ENCODE measurements at places on chromosomes 2 and 18.

- no peak for DNase-seq
Observed at GRCh38 chr2:239576784-239577685, 176.2 kb upstream of the HDAC4 start.

GRCh38 chr2:128281852-128282245 is 36.8 kb downstream of the HS6ST1 start:
- no peak for DNase-seq

- DNase-seq = no peak
Observed at GRCh38 chr2:155815851-155816250, 516.7 kb downstream of the NR4A2 start.

DNA sequence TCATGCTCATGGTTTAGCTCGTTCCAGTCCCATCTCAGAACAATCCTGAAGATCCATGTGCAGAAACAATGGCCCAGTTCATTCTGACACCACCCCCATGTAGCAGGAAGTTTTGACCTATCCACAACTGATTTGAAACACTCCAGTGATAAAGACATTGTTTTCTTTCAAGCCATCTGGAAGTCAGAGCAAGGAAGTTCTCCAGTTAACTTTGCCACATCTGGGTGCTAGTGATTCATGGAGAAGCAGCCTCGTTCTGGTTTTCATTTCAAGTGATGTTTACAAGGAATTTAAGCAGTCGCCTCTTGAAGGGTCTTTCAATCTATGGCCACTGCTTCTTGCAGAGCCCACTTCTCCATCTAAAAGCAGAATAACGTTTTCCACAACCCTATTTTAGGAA is 36.6 kb upstream of the TWIST2 start:
- no peak for DNase-seq

DNA sequence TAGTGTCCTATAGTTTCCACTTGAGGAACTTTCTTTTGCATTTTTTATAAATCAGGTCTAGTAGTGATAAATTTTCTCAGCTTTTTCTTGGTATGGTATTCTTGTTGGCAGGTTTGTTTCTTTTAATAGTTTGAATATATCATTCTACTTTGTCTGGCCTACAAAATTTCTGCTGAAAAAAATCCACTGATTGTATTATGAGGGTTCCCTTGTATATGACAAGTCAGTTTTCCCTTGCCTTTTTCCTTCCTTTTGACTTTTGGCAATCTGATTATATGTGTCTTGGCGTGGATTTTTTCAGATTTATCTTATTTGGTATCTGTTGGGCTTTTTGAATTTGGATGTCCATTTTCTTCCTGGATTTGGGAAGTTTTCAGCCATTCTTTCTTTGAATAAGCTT is 41.9 kb downstream of the MOCOS start:
- no peak for DNase-seq

GRCh38 chr18:9221040-9221439 is 84.5 kb downstream of the ANKRD12 start:
- no peak for DNase-seq

DNA sequence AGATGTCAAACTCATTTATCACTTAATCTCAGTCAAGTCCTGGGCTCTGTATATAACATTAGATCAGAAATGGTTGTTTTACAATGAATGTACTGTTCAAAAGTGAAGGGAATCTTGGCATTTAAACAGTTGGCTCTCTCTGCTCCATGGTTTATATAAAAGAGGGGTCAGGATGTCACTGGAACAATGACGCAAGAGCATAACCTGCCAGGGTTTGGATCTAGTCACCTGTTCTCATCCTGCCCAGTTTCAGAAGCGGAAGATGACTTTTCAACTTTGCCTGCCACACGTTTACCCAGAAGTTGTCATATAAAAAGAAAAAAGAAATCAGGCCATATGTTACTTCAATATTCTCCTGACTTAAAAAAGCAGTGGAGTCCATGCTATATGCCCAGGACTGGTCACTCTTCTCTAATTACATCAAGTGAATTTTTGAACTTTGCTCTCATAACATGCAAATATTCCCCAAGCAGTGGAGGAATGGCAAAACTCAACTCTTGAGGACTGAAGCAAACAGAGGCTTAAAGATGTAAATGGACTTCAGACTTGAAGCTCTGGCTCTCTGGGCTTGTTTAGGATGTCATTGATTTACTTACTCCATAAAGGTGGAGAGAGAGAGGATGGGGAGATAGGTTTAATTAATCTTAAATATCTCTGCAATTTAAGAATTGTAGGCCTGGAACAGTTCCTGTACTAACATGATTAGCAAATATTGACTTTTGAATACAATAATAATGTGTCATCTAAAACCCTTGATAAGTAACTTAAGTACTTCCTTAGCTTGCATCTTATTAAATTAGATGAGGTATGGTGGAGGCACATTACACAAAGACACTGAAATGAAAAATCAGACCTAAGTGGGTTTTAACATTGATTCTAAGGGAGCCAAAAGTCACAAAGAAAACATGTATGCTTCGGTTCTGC is 58.3 kb downstream of the ETAA1 start:
- no peak for DNase-seq

DNA sequence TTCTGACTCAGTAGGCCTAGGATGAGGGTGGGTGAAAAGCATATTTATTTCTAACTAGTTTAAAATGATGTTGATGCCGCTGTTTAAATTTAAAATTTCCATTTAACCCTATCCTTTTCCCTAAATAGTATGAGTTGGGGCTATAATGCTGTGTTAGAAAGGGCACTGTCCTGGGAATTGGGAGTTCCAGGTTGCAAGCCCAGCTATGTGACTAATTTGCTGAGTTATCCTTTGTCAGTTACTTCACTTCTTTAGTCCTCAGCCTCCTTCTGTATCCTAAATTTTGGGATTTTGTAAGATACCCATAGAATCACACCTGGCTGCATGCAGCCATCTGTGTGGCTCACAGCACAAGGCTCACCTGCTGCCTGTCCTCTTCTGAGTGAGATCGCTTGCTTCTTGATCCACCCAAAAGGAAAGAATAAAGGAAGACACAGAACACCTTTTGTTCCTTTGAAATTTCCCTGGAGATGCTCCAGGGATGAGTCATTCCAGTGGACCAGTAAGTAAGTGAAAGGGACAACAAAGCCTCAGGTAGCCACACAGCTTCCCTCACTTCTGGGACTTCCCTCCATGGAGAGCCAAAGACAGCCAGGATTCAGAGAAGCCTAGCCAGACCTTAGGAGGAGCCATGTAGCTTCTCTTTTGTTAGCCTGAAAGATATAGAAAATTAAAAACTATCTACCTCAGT is 97.2 kb downstream of the DTNA start:
- DNase-seq = no peak

DNA sequence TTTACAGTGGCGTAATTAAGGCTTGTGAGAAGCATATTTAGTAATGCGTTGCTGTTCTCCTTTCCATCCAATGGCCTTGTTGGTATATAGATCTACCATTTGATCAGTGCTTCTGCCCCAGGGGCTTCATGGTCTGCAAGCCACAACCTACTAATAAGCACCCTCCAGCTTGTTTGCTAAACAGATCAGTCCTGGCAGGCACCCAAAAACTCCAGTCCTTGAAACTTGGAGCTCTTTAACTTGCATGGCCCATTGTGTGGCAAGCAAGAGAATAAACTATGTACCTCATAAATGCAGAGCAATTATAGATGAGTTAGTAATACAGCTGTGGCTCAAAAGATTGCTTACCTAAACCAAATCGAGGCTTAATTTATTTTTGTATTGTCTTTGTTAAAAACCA is 158.5 kb downstream of the FTCDNL1 start:
- no peak for DNase-seq

GRCh38 chr2:122704109-122704563 is 948.7 kb downstream of the TSN start:
- DNase-seq = no peak

DNA sequence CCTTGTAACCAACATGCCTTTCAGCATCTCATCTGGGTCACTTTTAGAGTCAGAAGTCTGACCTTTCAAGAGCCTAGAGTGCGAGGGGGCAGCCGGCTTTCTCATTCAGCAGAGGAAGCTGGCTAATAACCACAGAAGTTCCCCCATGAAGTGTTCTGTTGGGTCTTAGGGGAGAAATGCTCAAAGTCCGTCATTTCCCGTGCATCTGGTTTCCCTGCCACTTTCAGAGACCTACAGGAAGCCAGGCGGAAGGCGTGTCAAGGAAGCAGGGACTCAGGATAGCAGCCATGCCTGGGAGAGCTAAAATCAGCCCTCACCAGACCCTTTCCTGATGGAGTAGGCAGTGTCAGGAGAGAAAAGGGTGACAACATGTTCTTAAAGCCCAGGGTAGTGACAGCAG is 301.8 kb upstream of the ID2 start:
- DNase-seq = no peak

DNA sequence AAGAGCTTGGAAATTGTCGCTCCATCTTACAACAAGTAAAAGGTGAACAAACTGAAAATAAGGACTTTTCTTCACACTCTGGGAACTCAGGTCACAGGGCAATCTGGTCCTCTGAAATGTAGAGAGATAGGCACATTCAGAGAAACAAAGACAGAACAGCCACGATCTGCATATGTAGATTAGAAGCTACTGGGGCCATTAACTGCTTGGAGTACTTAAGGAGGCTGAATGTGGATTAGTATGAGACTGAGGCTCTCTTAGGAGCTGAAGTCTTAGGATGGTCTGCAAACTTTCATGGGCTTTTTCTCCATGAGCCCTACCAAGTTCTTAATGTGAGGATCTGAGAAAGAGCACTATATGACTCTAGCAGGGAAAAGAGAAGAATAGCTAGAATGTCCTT is 265.3 kb upstream of the NXPH2 start:
- DNase-seq = no peak

DNA sequence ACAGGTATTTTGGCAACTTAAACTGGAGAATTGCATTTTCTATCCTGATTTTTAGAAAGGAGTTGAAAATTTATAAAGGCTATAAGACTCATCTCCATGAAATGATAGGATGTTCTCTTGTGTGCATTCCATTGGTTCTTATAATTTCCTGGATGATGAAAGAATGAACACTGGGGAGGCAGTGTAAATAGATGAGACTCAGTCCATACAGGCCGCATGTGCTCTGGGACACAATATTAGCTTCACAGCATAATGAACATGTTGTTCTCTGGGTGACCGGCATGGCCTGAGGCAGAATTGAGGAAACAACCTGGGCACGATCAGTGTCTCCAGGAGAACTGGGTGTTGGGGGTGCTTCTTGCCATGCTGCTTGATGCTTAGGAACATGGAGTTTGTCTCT is 38.8 kb downstream of the AOX1 start:
- DNase-seq = no peak

GRCh38 chr2:177225965-177226360 is 13.4 kb downstream of the HNRNPA3 start:
- DNase-seq = no peak

DNA sequence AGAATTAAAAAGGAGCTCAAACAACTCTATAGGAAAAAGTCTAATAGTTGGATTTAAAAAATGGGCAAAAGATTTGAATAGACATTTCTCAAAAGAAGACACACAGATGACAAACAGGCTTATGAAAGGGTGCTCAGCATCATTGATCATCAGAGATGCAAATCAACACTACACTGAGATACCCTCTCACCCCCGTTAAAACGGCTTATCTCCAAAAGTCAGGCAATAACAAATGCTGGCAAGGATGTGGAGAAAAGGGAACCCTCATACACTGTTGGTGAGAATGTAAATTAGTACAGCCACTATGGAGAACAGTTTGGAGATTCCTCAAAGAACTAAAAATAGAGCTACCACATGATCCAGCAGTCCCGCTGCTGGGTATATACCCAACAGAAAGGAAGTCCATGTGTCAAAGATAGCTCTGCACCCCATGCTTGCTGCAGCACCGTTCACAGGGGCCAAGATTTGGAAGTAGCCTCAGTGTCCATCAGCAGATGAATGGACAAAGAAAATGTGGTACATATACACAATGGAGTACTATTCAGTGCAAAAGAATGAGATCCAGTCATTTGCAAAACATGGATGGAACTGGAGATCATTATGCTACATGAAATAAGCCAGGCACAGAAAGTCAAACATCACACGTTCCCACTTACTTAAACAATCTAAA is 46.7 kb upstream of the B3GNT7 start:
- no peak for DNase-seq

DNA sequence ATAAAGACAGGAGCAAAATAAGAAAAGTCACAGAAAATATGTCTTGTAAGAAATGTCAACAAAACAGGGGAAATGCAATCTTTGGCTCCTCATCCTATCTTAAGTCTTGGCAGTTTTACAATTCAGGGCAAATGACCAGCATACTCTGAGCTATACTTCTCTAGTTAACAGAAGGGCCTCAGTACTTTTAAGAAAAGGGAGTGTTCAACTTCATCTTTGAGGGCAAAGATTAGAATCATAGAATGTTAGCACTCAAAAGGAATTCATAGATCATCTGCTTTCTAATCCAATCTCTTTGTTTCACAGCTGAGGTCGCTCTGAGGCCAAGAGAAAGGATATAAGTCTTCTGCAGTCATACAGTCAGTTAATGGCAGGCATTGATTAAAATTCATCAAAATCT is 174.0 kb upstream of the NT5C1B start:
- no peak for DNase-seq

- no peak for DNase-seq
Observed at GRCh38 chr2:73837847-73838585, 9.3 kb downstream of the STAMBP start.
